Adipose tissue (tissue), 3 donors: ENCODE measurements at places on chromosomes 11 and 22. TPM values are rescaled to one million over a fixed set of nuclear protein-coding genes. Genes with fewer than 3 reads are reported as not detected.

FGF19 gene
- not detected for polyA plus RNA-seq

JAM3 gene
- 2.9 TPM for polyA plus RNA-seq

EIF4ENIF1 gene
- 8.3 TPM for polyA plus RNA-seq

A4GALT gene
- 55.2 TPM for polyA plus RNA-seq

F2 gene
- not detected for polyA plus RNA-seq

UPK3A gene
- not detected for polyA plus RNA-seq

HBE1 gene
- polyA plus RNA-seq: 0.14 TPM

ROBO4 gene
- polyA plus RNA-seq: 41.9 TPM

DCHS1 gene
- polyA plus RNA-seq: 9.3 TPM

C11orf86 gene
- polyA plus RNA-seq: 0.08 TPM

VWCE gene
- polyA plus RNA-seq: 1.8 TPM

MN1 gene
- polyA plus RNA-seq: 0.38 TPM

OSBPL5 gene
- 25.3 TPM for polyA plus RNA-seq

LIF gene
- 0.60 TPM for polyA plus RNA-seq

OR6T1 gene
- polyA plus RNA-seq: not detected

C22orf42 gene
- not detected for polyA plus RNA-seq

RPL3 gene
- polyA plus RNA-seq: 3,855 TPM

FBLN1 gene
- polyA plus RNA-seq: 280 TPM

PSMA1 gene
- polyA plus RNA-seq: 116 TPM

DNAJB13 gene
- polyA plus RNA-seq: 0.51 TPM

VSTM5 gene
- polyA plus RNA-seq: not detected

SCARF2 gene
- 3.7 TPM for polyA plus RNA-seq

PPP6R3 gene
- 14.3 TPM for polyA plus RNA-seq

HEPN1 gene
- 0.34 TPM for polyA plus RNA-seq

RAG2 gene
- polyA plus RNA-seq: not detected

RAB3IL1 gene
- polyA plus RNA-seq: 44.5 TPM

C11orf65 gene
- polyA plus RNA-seq: 0.56 TPM

FXYD6 gene
- polyA plus RNA-seq: 15.5 TPM

LGR4 gene
- 19.2 TPM for polyA plus RNA-seq

RASL10A gene
- 1.0 TPM for polyA plus RNA-seq

TRPM5 gene
- 0.61 TPM for polyA plus RNA-seq

NELL1 gene
- 0.03 TPM for polyA plus RNA-seq

PRG3 gene
- not detected for polyA plus RNA-seq

ST14 gene
- polyA plus RNA-seq: 3.1 TPM

CDON gene
- 1.3 TPM for polyA plus RNA-seq

C11orf21 gene
- 0.79 TPM for polyA plus RNA-seq

OR2AG1 gene
- polyA plus RNA-seq: not detected

RIC3 gene
- polyA plus RNA-seq: 2.1 TPM

CCDC87 gene
- not detected for polyA plus RNA-seq

HBG2 gene
- not detected for polyA plus RNA-seq

CEP126 gene
- polyA plus RNA-seq: 0.70 TPM

GRAMD1B gene
- 0.34 TPM for polyA plus RNA-seq

CRYBA4 gene
- polyA plus RNA-seq: not detected

OR8G5 gene
- polyA plus RNA-seq: not detected
